CD4-positive, alpha-beta T cell treated with Interleukin-4 for 4 hours (primary cell): ENCODE measurements at places on chromosomes 5 and 9.

DNA sequence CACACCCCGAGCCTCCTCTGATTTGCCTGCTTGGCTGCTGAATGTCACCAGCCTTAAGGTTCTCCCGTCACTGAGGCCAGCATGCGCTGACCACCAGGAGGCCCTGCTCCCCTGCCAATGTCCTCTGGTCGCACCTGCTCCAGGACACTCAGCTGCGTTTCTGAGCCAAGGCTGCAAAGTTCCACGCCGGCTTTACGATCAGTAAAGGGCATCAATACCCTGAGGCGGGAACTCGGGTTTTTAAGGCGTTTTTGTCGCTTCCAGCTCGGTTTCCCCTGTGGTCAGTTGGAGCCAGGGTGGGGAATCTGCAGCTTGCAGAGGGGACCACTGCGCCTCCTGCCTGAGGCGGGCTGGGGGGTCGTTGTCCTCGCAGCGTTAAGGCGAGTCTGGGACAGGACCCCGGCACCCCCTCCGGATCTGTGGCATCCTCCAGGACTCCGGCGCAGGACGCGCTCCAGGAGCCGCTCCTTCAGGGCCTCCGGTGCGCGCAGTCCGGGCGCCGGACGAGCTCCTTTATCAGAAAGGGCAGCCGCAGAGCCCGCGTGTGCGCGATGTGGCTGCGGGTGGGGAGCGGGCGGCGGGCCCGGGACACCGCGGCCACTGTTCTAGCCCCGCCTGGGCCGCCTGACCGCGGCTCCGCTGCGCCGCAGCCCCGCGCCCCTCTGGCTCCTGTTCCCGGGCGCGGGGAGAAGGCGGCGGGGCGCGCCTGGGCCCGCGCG, 24.1 kb upstream of the FLT4 start:
- DNase-seq, result no peak

- no peak for DNase-seq
These were observed 116.0 kb downstream of the NMUR2 start for GRCh38 chr5:152288917-152289595.

GRCh38 chr5:158423623-158424200, 564.8 kb upstream of the CLINT1 start:
- DNase-seq, result no peak

DNA sequence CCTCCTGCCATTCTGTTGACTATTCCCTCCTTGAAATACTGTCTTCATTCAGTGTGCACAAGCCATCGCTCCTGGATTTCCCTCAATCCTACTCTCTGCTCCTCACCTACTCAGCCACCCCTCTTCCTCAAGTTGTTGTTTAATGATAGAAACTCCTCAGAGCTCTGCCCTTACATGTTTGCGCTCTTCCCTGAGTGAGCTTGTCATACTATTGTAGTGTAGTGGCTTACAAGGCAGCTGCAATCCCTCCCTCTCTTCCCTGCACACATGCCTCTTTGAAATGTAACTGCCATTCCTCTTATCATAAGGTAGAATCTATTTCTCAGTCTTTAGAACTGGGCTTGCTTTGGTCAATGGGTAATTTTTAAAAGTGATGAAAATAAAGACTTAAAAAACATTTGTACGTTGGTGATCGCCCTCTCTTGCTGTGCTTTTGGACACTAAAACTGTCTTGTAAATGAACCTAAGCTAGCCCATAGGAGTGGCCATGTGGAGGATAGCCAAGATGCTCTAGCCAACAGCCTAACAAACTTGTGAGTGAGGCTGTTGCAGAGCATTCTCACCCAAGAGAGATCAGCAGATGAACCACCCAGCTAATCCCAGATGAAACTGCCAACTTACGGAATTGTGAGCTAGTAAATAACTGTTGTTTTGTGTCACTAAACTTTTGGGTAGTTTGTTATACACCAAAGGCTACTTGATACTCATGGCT, 18.1 kb upstream of the SMAD5 start:
- DNase-seq, result no peak

DNA sequence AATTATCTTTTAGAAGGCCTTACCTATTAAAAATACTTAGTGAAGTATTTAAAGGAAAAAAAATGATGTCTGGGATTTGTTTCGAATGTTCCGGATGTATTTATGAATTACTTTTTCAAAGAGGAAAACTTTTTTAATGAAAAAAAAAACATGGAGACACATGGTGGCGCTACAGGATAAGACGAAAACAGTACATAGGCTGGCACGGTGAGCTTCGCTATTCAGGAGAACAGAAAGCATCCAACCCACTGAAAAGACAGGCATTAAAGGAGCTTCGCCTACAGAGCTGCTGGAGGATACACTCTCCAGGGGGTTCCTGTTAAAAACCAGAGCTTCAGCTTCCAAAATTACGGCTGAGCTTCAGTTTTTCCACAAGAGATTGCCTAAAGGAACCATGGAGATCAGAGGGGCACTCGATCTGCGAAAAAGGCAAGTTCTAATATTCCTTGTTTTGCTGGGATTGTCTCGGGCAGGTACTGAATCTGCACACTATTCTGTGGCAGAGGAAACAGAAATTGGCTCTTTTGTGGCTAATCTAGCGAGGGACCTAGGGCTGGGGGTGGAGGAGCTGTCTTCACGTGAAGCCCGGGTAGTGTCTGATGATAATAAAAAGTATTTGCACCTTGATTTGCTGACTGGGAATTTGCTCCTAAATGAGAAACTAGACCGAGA, at the start of gene PCDHB14:
TSS of gene PCDHB14 (plus strand) at position 232 of the 672 bp plus-strand sequence. CDS start at position 395, 163 bp downstream.
- no peak for DNase-seq

- no peak for DNase-seq
These were observed 57.1 kb upstream of the GOLPH3 start for GRCh38 chr5:32231241-32231640.

DNA sequence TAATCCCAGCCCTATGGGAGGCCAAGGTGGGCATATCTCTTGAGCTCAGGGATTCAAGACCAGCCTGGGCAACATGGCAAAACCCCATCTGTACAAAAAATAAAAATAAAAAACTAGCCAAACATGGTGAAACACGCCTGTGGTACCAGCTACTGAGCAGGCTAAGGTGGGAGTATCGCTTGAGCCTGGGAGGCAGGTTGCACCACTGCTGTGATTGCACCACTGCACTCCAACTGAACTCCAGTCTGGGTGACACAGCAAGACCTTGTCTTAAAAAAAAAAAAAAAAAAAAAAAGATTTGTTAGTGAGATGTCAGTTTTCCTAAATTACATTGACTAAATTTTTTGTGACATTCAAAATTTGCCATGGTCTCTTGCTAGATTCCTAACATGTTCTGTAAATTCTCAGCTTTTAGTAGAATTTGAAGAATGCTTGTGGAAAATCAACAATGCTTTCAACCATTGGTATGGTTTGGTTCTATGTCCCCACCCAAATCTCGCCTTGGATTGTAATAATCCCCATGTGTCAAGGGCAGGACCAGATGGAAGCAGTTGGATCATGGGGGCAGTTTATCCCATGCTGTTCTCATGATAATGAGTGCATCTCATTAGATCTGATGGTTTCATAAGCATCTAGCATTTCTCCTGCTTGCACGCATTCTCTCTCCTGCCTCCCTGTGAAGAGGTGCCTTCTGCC, 236.1 kb downstream of the ARRDC3 start:
- DNase-seq, result no peak

GRCh38 chr9:85524531-85524930, 217.2 kb downstream of the AGTPBP1 start:
- DNase-seq, result no peak

GRCh38 chr5:180646963-180647305, 2.5 kb downstream of the FLT4 start:
- no peak for DNase-seq

- DNase-seq, result no peak
These were observed 36.3 kb downstream of the ERGIC1 start for GRCh38 chr5:172870291-172870714.

GRCh38 chr5:39523821-39524220, 99.0 kb upstream of the DAB2 start:
- DNase-seq, result no peak

- DNase-seq, result no peak
These were observed 39.7 kb upstream of the NIPBL start for GRCh38 chr5:36836831-36837230.

GRCh38 chr9:100315561-100315960, 37.2 kb downstream of the TEX10 start:
- no peak for DNase-seq

- no peak for DNase-seq
These were observed 9.9 kb downstream of the TMEM232 start for GRCh38 chr5:110716247-110717245.

GRCh38 chr9:129075996-129076639, 4.8 kb upstream of the DOLPP1 start:
- no peak for DNase-seq

DNA sequence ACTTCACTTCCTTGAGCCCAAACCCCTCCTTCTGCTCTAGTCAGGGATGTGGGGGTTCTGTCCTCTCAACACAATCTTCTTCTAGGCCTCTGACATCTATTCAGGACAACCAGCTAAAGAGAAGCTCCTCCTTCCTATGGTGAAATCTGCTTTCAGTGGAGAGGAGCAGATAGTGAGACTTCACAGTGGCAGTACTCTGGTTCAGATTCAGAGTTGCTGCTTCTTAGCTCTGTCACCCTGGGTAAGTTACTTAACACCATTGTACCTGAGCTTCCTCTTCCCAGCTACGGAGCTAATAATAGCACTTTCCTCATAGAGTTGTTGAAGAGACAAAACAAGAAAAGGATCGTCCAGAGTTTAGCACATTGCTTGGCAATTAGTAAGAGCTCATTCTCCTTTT, 77.3 kb upstream of the LARP1 start:
- no peak for DNase-seq

GRCh38 chr5:39452846-39453245, 28.1 kb upstream of the DAB2 start:
- no peak for DNase-seq

GRCh38 chr5:103800741-103801495, 238.3 kb upstream of the NUDT12 start:
- DNase-seq, result no peak
